ENCODE measurements at places on chromosomes 3 and 15.

- DNase-seq, result no peak
Measured at GRCh38 chr3:164658125-164658524, 420.2 kb downstream of the SI start.

DNA sequence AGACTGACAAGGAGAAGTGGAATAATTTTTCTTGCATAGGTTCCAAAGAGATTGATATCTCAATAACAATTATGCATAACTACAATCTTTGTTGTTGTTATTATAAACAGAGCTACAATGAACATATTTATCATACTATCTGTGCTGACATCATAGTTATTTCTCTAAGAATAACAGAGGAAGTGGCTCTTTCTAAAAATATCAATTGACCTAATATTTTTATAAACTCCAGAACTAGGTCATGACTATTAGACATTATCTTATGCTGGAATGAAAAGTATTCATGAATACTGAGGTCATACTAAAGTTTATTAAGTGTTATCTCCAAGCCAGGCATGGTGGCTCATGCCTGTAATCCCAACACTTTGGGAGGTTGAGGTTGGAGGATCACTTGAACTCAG lies 114.1 kb downstream of the DCLK3 start:
- DNase-seq, result no peak

GRCh38 chr3:38098376-38098723 lies 38.6 kb downstream of the ACAA1 start:
- no peak for DNase-seq

DNA sequence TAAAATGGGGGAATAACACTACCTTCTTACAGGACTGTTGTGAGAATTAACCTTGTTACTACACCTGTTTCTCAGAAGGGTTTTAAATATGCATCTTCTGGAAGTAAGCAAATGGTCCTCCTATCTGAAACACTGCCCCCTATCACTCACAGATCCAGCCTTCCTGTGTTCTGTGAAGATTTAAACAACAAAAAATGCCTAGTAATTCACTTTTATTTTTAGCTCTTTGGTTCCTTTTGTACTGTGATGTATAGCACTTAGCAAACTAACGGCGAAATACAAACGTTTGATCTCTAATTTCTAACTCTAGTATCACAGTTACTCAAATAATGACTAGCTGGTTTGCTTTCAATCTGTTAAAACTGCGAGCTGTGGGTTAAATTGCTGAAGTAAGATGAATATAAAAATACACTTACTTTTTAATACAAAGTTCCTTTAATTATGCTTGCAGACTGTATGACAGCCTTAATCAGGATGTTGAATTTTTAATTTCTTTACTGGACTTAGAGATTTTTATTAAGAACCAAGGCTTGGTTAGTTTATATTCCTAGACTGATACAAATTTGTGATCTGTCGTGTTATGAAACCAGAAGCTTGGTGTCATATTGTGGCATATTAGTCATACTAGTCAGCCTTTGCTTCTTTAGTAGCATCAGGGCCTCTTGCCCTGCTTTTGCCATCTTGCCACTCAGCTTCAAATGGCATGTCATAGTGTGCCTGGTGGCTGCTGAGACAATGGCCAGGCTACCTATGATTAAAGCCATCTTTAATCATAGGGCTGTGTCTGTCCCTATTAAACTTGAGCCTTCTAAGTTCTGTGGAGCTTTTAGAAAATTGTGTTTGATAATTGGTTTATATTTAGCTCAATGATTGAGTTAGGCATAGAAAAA lies 9.2 kb downstream of the EIF3J start:
- DNase-seq, result no peak

GRCh38 chr3:159806412-159806811 lies 182.2 kb upstream of the IL12A start:
- DNase-seq, result no peak
